ENCODE measurements at places on chromosomes 6 and 20.

DNA sequence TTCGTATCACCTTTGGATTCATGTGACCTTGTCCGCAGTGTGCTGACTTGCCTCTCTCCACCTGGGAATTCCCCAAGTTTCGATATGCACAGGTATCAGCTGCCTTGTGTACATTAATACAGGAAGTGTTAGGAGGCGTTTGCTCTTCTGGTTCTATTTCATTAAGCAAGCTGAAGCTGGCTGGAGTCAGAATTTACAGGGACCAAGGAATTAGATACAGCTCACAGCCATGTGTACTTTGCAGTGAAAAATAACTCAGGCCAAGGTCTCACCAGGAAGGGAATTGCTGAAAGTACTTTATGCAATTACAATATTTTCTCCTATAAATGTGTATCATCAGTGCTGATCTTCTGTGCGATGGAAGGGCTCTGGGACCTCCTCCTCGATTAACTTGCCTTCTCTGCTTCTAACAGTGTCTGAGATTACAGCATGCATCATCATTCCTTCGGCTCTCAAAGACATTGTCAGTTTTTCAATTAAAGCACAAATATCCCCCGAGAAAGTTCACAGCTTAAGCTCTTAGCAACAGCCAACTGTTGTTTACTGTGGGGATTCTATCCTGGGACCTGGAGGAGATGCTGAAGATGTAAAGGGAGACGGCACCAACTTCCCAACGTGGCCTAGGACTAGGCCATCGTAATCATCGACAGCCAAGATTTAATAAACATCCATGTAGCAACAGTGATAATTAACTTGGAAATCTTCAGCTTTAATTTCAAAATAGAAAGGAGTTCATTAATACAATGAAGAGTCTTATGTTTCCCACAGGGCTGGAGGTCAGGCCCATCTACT is 13.8 kb upstream of the TIAM2 start:
- no peak for DNase-seq

DNA sequence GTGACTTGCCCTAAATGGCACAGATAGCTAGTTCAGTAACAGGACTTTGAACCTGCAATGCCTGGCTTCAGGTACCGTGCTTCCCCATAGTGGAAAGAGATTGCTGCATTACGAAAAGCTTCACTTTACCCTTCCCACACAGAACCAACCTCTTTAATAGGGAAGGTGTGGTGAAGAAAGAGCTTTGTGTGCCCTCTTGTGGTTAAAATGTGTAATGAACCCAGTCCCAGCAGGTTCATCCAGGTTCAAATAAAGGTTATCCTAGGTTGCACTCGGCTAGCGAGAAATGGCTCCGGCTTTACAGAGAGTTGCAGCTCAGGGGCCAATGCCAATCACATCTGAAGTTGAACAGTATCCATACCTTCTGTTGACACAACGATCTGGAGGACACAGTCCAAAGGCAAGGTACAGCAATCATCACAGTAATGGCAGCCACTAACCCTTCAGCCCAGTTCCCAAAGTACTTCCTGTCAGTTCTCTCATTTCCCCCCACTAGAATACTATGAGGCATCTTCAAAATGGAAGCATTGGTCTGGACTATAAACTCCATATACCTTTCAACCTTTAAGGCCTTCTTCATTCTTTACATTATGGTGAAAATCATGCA is 3.0 kb downstream of the DEFB115 start:
- DNase-seq: no peak

GRCh38 chr6:16471222-16471909 is 233.0 kb downstream of the GMPR start:
- DNase-seq: no peak

- DNase-seq: no peak
Measured at GRCh38 chr6:134689641-134690040, 260.3 kb downstream of the ALDH8A1 start.

- no peak for DNase-seq
Measured at GRCh38 chr6:90997076-90997475, 410.2 kb upstream of the MAP3K7 start.
